Renal cortical epithelial cell (primary cell): ENCODE measurements at places on chromosomes 5 and 9. TPM values are rescaled to one million over a fixed set of nuclear protein-coding genes. Genes with fewer than 3 reads are reported as not detected.

DNA sequence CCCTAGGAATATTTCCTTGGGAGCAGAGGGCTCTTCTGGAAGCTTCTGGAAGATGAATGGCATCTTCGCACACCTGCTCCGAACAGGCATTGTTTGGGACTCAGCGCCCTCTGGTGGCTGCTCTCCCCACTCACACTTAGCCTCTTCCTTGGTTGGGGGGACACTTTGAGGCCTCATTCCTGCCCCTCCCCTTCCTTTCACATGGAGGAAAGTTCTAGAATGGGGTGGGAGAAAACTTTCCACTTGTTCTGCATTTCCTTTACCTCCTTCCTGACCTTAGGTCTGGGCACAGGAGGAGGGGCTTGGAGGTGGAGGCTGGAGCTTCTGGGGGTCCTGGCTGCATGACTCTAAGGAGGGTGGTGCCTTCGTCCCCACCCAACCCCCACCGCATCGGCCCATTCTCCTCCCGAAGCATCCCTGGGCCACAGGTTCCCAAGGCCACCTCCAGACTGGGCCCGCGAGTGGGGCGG, 19.3 kb upstream of the SMIM32 start:
- DNase-seq = no peak

DNA sequence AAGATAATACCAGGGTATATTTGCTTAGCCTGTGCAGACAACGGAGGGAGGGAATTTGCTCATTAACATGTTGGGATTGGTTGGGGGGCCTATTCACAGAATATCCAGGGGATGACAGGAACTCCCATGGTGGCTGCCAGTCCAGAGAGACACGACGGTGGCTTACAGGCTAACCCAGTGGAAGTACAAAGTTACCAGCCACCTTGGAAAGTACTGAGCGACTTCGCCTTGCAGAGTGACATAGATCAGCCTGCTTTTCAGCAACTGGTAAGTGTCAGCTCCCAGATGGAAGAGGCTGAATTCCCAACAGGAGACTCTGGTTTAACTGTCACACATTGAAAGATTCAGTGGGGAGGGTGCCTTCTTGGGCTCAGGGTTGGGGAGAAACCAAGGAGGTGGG, 7.9 kb downstream of the ISL1 start:
- no peak for DNase-seq

- DNase-seq = no peak
Observed at GRCh38 chr5:109707531-109707930, 17.8 kb downstream of the MAN2A1 start.

- DNase-seq = no peak
Observed at GRCh38 chr5:128815201-128815600, 150.1 kb upstream of the SLC27A6 start.

DNA sequence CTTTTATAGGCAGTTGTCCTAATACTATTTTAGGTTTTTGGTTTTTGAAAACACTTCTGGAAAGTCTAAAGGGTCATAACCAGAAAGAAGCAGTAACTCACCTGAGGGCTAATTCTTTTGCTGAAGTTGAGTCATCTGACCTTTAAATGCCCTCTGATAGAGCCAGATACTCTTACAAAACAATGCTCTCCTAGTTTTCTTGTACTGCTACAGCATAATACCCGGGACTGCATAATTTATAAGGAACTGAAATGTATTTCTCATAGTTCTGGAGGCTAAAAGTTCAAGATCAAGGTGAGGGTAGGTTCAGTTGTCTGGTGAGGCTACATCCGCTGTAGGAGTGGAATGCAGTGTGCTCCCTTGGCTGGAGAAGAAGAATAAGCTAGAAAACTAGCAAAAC, 670.3 kb downstream of the TLE4 start:
- DNase-seq = peak; percentile 75

Gene GTF3C4
- total RNA-seq = 15.5 and 22.8 TPM in 2 replicates

DNA sequence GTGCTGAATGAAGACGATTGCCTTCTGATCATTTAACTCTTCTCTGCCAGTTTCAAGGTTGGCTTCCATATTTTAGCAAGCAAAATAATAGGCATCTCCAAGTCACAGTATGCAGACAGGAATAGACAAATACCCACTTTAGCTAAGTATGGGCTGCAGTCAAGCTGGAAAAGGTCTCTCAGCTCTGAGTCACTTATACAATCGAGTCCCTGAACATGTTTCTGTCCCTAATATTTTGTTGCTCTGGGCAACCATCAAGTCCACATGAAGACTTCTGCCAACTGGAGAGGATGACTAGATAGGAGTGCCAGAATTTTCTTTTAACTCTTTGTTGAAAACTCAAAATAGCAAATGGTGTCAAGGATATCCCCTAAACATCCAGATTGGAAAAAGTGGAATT, 575.3 kb downstream of the RAB3C start:
- DNase-seq = peak; percentile 40

GRCh38 chr9:116308076-116308475, 154.5 kb downstream of the PAPPA start:
- DNase-seq = no peak

DNA sequence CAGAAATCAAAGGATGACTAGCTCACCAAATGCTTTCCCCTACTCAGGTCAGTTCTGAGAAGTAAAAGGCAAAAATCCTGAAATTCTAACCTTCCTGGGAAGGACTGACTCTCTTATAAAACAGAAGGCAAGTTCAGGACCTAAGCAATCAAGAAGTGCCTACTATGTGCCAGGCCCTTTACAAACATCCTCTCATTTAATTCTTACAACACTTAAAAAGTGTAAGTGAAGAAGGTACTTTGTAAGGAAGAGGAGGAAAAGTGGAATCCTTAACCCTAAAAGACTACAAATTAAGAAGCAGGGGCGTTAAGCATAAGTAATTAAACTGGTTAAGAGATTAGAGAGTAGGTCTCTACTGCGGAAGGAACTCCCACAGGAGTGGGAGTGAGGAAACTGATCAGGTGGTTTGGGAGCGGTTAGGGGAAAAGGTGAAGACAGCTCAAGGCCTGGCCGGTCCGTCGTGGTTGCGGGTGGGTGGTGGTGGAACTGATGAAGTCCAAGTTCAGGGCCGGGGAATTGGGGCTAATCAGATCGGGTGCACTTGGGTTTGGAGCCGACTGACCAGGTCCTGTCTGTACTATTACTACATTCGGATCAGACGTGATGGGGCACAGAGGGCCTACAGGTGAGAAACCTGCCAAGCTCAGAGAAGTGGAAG, 839 bp downstream of the MED27 start:
- no peak for DNase-seq

Gene RPL7A
- total RNA-seq = 1,360 and 2,372 TPM in 2 replicates

Gene DMRTA1
- 2.8 and 5.5 TPM in 2 replicates for total RNA-seq

GRCh38 chr9:76373173-76373783, 20.9 kb downstream of the RFK start:
- DNase-seq = peak; percentile 80

Gene FABP6
- not detected in 2 replicates for total RNA-seq

- no peak for DNase-seq
Observed at GRCh38 chr5:40233268-40233667, 446.4 kb upstream of the PTGER4 start.

GRCh38 chr9:130627051-130627450, 37.3 kb upstream of the PRDM12 start:
- DNase-seq = no peak

DNA sequence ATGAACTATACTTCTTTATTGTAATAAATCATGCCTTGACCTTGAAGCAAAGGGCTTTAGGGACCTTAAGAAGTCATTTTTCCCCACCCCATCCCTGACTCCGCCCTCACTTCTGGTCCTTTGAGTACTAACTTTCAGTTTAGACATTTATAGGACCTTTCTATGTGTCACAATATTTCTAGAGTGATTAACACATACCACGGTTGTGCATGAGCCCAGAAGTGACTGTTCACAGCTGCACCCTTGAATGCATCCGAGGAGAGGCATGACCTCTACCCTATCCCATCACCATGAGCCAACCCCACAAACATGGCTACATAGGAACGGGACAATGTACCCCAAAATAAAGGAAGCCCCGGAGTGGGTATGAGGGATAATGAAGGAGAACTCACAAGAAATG, 160.3 kb downstream of the HSD17B3 start:
- DNase-seq = peak; percentile 18

Gene UNC13B
- 32.0 and 52.7 TPM in 2 replicates for total RNA-seq

Gene BTF3
- total RNA-seq = 267 and 336 TPM in 2 replicates

GRCh38 chr9:108919517-108919916, 14.4 kb downstream of the ELP1 start:
- DNase-seq = no peak

DNA sequence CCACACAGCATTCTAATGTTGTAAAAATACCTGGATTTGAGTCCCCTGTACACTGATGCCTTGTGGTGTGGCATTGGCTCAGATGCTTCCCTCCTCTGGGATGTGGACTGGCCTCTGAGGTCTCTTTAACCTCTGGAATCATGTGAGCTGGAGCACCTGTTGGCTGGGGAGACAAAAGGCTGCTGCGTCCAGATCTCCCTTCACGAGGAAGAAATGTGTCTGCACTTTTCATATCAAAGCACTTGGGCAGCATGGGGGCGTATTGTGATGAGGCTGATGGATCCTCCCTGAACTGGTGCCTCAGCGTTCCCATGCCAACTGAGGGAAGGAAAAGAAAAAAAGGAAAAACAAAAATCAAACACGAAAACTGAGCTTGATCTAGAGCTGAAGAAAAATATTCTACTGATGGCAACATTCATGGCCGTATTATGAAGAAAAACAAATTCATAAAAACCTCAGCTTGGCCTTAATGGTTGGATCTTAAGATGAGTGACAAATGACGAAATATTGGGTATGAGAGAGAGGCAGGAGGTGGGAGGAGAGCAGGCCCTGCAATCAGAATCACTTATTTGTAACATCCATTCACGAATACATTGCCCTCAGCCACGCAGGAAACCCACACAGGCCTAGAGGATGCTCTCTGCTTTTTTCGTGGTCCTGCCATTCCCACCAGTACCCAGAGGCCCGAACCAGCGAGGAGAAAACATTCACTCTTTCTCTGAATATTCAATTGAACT, 26.2 kb downstream of the GRIA1 start:
- no peak for DNase-seq

GRCh38 chr9:137223078-137223970, 1.3 kb upstream of the RNF208 start:
- DNase-seq = peak; percentile 96

- no peak for DNase-seq
Observed at GRCh38 chr9:135224921-135225541, 137.6 kb downstream of the OLFM1 start.

DNA sequence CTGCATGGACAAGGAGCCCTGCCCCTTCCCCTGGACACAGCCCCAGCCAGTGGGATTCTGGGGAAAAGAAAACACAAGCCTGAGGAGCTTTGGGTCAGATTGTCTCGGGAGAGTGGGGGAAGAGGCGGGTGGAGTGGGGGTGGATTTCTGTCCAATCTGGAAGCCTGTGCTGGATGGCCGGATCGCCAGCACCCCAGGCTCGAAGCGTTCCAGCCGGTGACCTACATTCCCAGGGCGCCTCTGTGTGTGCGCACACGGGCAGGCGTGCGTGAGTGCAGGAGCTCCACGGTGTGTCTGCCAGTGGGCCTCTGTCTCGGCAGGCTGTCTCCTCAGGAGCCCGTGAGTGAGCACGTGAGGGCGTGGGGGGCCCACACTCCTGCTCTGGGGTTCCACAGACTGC, 74.3 kb upstream of the DAB2IP start:
- DNase-seq = no peak

- DNase-seq = no peak
Observed at GRCh38 chr9:34400686-34401602, 24.2 kb upstream of the MYORG start.

DNA sequence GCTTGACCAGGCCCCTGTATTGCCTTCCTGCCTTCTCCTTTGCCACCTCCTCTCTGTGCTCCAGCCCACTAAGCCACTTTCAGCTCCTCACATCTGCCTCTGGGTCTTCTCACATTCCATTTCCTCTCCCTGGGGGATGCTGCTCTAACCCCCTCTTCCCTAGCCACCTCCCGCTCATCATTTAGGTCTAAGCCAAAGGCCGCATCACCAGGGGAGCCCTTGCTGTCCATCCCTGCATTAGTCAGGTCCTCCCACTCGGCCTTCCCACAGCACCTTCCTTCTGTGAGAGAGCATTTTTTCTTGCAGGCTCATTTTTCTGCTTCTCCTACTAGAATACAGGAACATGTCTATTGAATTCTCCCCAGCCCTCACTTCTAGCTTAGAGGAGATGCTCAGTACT, 72.6 kb upstream of the GALNT10 start:
- DNase-seq = peak; percentile 7

Gene IGFBPL1
- total RNA-seq = 0.65 and 3.6 TPM in 2 replicates

GRCh38 chr5:176190886-176191755, 47.1 kb upstream of the SIMC1 start:
- DNase-seq = no peak

- DNase-seq = no peak
Observed at GRCh38 chr5:146243247-146243646, 39.8 kb downstream of the RBM27 start.

GRCh38 chr9:38018958-38019602, 49.9 kb downstream of the SHB start:
- peak; percentile 78 for DNase-seq

Gene SLC23A1
- 1.4 and 3.0 TPM in 2 replicates for total RNA-seq

Gene CAVIN4
- total RNA-seq = 0.69 and 1.6 TPM in 2 replicates

DNA sequence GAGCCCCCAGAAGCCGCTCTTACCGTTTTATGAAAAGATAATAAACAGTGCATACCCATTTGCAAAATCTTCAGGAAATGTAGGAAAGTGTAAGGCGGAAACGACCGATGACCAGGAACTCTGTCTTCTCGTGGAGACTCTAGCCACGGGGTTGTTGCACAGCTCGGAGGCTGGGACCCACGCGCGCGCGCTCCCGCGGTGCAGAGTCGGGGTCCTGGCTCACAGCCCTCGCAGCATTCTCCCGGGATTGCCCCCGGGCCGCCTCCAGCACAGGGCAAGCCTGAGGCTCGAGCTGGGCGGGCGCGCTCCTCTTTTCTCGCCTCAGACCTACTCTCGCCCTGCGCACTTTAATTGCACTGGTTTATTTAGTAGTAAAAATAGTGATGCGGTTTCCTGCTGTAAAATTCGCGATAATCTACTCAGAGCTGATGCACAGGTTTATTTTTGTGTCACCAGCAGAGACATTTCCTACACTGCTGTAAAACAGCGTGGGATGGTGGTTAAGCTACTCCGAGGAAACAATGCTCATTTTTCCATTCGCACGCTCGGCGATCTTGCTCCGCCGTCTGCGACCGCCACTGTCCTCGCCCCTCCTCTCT, 15.5 kb downstream of the TRIM7 start:
- no peak for DNase-seq

Gene LIFR
- total RNA-seq = 10.8 and 45.7 TPM in 2 replicates

Gene ADAMTS16
- total RNA-seq = 0.52 and 1.3 TPM in 2 replicates

Gene ISL1
- not detected in 2 replicates for total RNA-seq

DNA sequence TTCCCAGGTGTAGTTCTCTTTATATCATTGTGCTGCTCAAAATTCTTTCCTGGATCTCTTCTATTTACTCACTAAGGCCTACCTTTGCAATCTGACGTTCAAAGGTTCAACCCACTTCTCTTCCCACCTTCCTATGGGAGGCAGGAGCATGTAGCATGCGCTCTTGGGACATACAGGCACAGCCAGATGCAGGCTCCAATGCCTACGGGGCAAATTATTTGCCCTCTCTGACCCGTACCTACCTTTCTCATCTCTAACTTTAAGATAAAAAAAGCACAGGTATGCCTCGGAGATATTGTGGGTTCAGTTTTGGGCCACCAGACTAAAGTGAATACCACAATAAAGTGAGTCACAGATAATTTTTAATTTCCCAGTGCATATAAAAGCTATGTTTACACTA, 460.5 kb downstream of the CCDC171 start:
- DNase-seq = no peak

Gene JAKMIP2
- total RNA-seq = not detected in 2 replicates

GRCh38 chr9:962023-962422, 14.4 kb upstream of the DMRT3 start:
- DNase-seq = peak; percentile 2

GRCh38 chr5:90709323-90710155, 150.9 kb downstream of the ADGRV1 start:
- peak; percentile 48 for DNase-seq

GRCh38 chr9:10059044-10059443, 553.8 kb downstream of the PTPRD start:
- peak; percentile 65 for DNase-seq
